PC-9 (cell line): ENCODE measurements at places on chromosomes 7 and 10. TPM values are rescaled to one million over a fixed set of nuclear protein-coding genes. Genes with fewer than 3 reads are reported as not detected.

Gene SOSTDC1
- not detected in 2 replicates for total RNA-seq

Gene PRKG1
- total RNA-seq, result 0.68 and 0.70 TPM in 2 replicates

Gene INA
- total RNA-seq, result 20.4 and 20.9 TPM in 2 replicates

Gene COL17A1
- 31.6 and 41.3 TPM in 2 replicates for total RNA-seq

- no peak for DNase-seq
Measured at GRCh38 chr10:100576282-100576635, 40.5 kb downstream of the HIF1AN start.

DNA sequence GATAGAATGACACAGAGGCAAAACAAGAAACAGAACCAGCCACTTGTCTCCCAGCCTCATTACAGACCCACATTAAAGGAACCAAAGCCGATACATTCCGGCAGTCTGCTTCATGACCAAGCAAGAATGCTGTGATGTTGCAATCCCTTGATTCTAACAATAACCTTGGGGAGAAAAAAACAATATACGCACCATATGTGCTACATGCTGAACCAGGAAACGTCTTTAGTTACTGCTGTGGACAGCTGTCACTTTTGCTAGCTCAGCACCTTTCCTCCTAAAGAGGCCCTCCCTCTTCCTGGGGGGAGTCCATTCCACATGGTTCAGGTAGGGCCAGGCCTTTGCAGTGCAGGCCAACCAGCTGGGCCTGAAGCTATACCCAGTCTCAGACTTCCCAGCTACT is 79.1 kb downstream of the PRTFDC1 start:
- DNase-seq, result peak; percentile 87

GRCh38 chr10:104646146-104646545 is 5.1 kb downstream of the SORCS3 start:
- no peak for DNase-seq

- no peak for DNase-seq
Measured at GRCh38 chr10:52961323-52961722, 188.7 kb upstream of the MBL2 start.

DNA sequence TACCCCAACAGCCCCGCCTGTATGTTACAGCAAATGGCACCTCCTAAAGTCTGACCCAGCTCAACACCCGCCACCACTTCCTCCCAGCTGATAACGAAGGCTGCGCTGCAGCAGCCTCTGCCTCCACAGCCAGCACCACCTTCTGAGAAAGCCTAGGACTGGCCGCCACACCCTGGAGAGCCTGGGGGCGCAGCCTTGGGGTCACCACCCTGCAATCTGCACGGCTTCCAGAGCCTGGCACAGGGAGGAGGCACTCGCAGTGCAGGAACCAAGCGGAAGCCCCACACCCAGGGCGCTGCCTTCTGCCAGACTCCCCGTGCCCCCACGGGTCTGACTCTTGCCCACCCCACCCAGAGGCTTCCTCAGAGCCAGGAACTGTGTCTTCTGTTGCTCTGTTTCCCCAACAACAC is 112.5 kb downstream of the MAD1L1 start:
- no peak for DNase-seq

GRCh38 chr7:29381206-29382094 is 182.2 kb upstream of the PRR15 start:
- peak; percentile 66 for DNase-seq

GRCh38 chr7:80095545-80095944 is 39.1 kb upstream of the GNAI1 start:
- no peak for DNase-seq

DNA sequence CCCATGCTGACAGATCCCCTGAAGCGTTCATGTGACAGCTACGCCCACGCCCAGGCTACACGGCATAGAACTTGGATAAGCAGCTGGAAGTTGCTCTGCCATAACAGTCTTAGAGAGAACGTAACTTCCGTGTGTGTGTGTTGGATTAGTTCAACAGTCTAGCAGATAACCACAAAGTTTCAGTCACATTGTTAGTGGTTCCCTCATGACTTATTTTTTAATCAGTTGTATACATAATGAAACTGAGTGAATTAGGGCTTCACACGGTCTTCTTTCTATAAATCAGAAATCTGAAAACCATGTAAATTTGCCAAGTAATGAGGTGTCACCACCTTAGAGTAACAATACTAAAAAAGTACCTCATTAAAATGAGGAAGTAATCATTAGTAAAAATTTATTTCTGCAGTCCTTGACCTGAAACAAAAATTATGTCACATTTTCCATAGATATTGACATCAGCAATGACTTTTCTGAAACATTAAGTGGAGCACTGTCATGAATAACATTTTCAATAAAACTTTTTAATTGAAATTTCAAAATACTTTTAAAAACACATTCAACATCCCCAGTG is 21.7 kb upstream of the MACC1 start:
- DNase-seq, result no peak

DNA sequence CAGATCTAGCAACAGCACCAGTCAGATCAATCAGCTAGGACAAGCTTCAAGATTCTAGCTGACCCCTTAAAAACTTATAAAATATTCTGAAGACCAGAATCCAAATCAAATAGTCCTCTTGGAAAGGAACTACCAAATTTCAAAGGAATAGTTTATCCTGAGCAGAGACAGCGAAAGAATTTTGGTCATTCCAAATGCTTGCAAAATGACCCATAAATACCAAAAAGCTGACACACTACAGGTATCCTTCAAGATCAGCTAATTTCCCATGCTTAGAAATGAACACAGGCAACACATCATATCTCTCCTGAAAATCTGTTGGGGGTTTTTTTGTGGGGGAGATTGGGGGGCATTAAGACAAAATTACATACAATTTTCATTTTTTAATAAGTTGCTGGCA is 78.8 kb downstream of the PDSS1 start:
- no peak for DNase-seq

DNA sequence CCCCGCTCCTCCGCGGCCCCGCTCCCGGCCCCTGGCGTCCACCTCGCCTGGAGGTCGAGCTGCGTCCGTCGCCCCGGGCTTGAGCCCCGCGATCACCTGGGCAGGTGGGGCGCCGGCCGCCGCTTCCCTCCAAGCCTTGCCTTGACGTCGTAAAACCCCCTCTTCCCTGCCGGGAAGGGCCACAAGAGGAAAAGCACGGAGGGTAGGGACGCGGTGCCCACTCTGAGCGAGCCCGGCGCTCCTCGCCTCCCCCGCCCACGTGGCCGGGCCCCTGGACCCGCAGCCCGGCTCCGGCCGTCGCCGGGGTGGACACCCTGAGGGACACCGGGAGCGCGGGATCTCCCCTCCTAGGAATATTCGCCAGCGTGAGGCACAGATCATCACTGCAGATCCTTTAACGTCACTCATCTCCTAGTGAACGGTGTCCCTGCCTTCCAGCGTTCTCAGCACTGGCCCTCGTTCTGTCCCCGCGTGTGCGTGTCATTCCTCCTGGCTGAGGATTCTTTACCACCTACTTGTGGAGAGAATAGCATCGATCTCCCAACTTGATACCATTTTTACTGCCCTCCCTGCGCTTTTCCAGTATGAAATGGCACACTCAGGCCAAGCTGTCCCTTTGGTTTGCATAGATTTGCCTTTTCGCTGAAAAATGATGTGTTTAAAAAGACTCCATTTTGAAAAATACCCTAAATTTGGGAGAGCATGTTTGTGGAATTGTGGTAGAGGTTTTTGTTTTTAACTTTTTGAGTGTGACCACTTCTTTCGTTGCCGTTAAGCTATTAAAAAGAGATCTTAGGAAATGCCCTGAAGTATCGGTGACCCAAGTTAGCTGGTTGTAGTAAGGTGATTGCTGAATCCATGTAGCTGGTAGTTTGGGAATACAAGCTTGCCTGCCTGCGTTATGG is 649 bp downstream of the ACTR3B start:
- no peak for DNase-seq

DNA sequence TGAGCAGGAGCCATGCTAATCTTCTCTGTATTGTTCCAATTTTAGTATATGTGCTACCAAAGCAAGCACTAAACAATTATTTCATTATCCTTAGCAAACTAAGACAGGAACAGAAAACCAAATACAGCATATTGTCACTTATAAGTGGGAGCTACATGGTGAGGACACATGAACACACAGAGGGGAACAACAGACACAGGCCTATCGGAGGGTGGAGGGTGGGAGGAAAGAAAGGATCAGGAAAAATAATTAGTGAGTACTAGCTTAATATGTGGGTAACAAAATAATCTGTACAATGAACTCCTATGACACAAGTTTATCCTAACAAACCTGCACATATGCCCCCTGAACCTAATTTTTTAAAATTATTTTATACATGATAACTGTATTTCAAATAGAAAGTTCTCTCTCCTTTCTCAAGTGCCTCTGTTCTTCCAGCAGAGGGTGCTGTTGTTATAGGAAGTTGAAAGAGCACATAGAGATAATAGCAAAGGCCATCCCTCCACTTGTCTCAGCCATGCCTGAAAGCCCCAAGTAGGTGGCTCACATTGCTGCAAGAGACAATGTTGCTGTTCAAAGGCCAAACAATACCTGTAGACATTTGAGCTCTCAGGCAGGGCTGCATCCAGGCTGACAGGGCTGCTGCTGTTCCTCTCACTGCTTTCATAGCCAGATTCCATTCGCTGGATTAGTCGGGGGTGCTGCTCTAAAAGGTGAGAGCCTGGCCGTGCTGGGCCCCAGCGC is 33.4 kb upstream of the PPP3CB start:
- peak; percentile 44 for DNase-seq

GRCh38 chr7:150715293-150715692 is 1.1 kb upstream of the GIMAP1 start:
- no peak for DNase-seq

DNA sequence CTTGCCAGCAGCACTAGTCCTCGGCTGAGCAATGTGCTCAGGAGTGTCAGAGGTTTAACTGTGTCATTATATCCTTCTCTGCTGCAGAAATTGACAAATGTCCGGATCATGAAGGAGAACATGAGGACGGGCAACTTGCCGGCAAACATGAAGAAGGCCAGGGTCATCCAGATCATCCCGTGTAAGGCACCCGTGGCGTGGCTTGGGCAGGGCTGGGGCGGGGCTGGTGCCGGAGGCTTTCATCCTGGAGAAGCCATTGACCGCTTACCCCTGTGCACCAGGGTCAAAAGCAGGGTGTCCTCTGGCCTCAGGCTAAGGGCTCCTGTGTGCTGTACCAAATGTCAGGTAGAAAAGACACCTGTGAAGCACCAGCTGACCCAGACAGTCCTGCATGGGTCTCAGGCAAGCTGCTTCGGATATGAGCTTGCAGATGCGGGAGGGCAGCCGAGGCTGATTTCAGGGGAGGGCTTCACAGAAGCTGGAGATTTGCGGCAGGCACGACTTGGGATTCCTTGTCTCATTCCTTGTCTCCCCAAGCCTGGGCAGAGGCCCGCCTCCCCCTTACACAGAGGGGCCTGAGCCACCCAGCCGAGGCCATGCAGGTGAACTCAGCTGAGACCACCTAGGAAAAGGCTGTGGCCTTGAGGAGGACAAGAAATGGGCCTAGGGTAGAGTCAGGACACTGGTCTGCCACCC is 55.4 kb downstream of the MKI67 start:
- DNase-seq, result no peak

DNA sequence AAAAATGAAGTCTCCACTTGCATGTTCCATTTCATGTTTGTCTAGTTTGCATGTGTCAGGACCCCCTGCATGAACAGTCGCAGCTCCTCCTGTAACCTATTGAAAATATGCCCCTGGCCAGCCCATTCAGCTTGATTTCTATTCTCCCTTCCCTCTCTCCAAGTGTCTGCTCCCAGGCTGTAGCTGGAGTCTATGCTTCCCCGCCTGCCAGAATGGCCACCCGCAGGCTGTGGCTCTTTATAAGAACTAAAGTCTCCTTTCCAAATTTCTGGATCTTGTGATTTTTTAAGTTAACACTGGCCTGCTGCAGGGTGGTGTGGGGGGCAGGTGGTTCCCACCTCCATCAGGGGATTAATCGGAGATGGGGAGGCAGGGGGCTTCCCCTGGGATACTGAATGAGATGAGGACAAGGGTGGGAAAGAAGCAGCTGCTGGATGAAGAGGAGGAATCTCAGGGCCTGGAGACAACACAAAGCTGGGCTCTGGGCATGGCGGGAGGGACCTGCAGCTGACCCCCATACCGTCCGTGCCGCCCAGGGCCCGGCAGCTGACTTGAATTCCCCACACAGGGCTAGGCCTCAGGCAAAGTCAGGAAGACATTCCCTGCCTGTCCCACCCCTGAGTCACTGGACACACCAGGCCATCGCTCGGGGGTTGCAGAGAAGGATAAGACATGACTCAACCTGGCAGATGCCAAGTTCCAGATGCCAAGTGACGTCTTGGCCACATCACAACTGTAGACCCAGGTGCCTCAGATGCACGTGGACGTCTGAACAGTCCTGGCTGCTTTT is 399.5 kb upstream of the FOXK1 start:
- peak; percentile 64 for DNase-seq

DNA sequence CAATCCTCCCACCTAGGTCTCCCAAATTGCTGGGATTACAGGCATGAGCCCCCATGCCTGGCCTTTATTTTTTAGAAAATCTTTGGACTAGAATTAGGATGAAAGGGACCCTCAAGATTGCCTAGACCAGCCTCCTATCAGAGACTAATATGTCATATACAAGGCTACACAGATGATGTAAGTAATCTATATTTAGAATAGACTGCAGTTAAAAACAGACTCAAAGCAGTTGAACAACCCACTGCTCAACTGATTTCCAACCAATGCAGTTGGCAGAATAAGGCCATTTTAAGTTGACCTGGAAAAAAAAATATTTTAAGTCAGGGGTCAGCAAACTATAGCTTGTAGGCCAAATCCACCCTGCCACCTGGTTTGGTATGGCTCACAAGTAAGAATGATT is 27.7 kb downstream of the PSPH start:
- DNase-seq, result no peak

DNA sequence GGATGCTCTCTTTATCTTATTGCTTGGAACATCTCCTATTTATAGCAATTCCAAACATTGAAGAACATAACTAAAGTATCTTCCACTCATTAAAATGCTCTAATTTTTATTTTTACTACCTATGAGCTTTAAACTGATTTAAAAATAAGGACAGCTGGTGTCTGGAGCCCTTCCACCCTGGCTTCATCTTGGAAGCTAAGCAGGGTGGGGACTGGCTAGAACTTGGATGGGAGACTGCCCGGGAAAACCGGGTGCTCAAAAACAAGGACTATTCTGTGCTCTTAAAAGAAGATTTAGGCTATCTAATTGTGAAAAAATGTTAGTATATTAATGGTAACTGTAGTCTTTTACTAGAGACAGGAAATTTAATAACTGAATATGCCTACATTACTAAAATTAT is 69.2 kb downstream of the ARMC3 start:
- peak; percentile 37 for DNase-seq

GRCh38 chr10:62514079-62514693 is 140.0 kb downstream of the ZNF365 start:
- no peak for DNase-seq

- no peak for DNase-seq
Measured at GRCh38 chr10:71912431-71912830, 51.8 kb upstream of the CHST3 start.

DNA sequence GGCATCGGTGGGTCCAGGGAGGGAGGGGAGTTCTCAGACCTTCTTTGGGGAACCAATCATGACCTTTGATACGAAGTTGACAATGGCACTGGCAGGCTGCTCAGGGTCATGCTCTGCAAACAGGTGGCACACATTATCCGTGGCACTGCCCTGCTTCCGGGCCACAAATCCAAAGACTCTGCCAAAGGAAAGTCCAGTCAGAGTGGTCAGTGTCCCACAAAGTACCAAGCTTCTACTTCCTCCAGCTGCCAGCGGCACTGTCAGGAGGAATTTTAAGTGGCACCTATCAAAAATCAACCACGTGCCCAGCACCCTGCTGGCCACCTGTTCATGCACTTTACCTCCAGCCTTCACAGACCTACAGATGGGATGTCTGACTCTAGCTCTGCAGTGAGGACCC is 303.9 kb downstream of the TNS3 start:
- DNase-seq, result no peak
